ENCODE measurements at places on chromosomes 7 and 10. TPM values are rescaled to one million over a fixed set of nuclear protein-coding genes. Genes with fewer than 3 reads are reported as not detected.

Gene MOGAT3
- not detected for total RNA-seq

Gene KAZALD1
- 2.3 TPM for total RNA-seq

Gene BLNK
- total RNA-seq, result not detected

GRCh38 chr7:71613313-71613712 lies 481.4 kb downstream of the GALNT17 start:
- no peak for DNase-seq

DNA sequence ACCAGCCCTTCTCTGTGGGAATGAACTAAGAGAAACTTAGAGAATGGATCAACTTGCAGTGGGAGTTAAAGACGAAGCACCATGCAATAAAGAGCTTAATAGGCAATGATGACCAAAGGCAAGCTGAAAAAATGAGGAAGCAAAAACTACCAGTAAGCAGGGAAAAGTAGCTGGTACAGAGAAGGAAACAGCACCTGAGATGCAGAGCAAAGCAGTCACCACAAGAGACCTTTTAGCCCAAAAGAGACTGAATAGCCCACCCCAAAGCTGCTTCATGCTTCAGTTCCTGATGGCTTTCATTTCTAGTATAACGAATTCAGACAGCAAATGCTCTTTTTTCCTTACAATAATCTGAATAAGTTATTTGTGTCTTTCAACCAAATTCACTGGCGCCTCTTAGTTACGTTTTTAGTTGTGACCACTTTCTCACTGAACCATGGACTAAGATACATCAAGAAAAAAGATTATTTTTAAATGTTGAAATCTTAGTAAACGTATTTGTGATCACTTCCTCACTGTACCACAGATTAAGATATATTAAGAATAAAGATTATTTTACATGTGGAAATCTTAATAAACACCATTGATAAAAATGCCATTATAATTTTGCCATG lies 76.0 kb downstream of the USP6NL start:
- no peak for DNase-seq

- no peak for DNase-seq
These were observed 98.0 kb upstream of the ELMO1 start for GRCh38 chr7:37546677-37547076.
